Erythroblast (primary cell): ENCODE measurements at places on chromosomes 13 and 19.

- no peak for DNase-seq
Measured at GRCh38 chr19:10007371-10008183, 2.7 kb downstream of the COL5A3 start.

GRCh38 chr19:12828494-12828893 lies 5.9 kb downstream of the RTBDN start:
- peak; percentile 67 for DNase-seq

DNA sequence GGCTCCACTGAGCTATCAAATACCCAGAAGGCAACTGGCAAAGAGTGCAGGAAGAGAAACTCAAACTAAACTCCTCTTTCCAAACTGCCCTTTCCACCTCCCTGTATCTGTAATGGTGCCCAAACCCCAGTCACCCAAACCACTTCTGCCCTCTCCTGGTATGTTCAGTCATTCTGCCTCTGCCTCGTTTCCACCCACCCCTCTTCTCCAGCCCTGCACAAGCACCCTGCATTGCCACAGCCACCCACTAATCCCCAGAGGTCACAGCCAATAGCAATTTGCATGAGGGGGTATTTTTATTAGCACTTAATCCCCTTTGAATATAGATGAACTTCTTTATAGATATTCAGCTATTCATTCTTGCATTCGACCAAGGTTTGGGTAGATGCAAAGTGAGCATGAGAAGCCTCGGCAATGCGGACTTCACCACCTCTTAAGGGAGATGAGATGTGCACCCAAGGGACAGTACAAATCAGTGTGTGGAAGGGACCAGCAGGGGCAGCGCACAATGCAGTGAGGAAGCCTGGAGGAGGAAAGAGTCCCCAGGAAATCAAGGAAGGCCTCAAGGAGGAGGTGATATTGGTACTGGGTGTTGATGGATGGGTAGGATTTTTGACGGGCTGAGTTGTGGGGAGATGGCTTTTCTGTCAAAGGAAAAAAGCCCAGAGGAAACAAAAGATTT lies 12.4 kb downstream of the TMEM272 start:
- DNase-seq, result peak; percentile 33

DNA sequence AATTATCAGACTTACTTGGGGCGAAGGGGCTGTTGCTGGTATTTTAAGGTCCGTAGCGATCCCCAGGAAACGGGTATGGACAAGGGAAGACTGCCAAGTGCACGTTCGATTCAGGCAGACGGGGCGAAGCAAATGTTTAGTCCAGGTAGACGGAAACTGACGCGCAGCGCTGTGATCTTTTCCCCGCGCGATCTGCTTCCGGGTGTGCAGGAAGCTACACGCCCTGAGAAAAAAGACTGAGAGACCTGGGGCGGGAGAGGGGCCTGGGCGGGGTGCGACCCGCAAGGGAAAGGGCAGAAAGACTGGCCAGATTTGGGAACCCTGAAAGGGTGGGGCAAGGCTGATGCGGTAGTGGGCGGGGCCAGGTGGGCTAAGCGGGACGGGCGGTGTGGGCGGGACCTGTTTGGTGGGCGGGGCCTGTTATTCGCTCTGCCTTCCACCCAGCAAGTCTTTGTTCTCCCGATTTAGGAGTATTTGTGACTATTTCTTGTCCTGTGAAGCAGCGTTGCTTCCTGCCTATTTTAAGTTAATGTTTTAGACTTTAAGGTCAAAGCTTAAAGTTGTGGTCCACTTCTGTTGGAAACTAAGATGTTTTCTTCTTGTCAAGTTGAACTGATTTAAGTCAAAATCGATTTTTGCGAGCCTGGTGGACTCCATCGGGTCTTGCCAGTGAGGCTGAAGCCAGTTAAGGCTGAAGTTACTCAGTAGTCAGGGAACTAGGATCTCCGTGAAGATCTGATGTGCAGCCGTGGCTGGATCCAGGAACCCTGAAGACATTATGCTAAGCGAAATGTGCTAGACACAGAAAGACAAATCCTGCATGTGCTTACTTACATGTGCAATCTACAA lies at the start of gene ZNF836:
ZNF836 (minus strand) TSS at position 301 of the 849 bp plus-strand sequence. CDS start 3,549 bp downstream, outside the sequence.
- DNase-seq, result peak; percentile 77

DNA sequence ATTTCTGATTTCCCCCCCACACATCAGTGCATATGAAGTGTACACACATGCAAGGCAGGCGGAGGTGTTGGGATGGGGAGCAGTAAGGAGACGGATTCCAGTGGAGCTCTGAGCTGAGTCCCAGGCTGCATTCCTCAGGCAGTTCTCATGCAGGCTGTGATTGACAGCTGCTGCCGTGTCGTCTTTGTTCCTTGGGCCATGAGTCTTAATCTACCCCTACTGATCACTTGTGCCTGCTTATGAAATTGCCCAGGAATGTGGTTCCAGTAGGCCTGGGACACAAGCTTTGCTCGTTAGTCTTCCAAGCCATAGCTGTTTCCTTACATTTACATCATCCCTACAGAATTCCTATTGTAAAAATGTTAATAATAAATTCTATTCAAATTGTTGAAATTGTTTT lies 1241.9 kb downstream of the UQCRFS1 start:
- DNase-seq, result no peak

DNA sequence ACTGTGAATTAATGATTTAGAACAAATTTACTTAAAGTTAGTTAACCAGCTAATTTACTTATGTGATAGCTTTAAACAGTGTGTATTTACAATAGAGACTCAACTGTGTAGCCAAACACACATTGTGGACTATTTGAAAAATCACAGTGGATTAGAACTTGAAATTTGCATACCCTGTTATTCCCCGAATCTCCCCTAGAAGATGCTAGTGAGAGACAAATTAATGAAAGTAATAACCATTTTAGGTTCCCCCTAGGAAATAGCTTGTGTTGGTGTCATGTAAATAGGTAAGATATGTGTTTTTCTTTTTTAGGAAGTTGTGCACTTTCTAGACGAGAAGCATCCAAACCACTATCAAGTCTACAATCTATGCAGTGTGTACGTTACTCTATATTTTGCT lies 98.5 kb downstream of the C1QTNF9 start:
- DNase-seq, result no peak
